Naive thymus-derived CD8-positive, alpha-beta T cell (primary cell): ENCODE measurements at places on chromosomes 11 and 22. TPM values are rescaled to one million over a fixed set of nuclear protein-coding genes. Genes with fewer than 3 reads are reported as not detected.

Gene NXPE1
- total RNA-seq, result not detected

Gene NECTIN1
- total RNA-seq, result 2.8 TPM

Gene CD3G
- 202 TPM for total RNA-seq

Gene AKIP1
- total RNA-seq, result 17.1 TPM

Gene UBQLNL
- 0.47 TPM for total RNA-seq

Gene PGR
- not detected for total RNA-seq

Gene DUSP8
- total RNA-seq, result 3.1 TPM

Gene CD3D
- total RNA-seq, result 355 TPM

Gene SLN
- total RNA-seq, result not detected

Gene CRYBB3
- not detected for total RNA-seq

- no peak for DNase-seq
Observed at GRCh38 chr11:22666325-22666687, at the start of gene GAS2. Gene GAS2, plus strand, starts transcription at chr11:22666611. Its CDS starts 8,259 bp downstream, at chr11:22674870.

DNA sequence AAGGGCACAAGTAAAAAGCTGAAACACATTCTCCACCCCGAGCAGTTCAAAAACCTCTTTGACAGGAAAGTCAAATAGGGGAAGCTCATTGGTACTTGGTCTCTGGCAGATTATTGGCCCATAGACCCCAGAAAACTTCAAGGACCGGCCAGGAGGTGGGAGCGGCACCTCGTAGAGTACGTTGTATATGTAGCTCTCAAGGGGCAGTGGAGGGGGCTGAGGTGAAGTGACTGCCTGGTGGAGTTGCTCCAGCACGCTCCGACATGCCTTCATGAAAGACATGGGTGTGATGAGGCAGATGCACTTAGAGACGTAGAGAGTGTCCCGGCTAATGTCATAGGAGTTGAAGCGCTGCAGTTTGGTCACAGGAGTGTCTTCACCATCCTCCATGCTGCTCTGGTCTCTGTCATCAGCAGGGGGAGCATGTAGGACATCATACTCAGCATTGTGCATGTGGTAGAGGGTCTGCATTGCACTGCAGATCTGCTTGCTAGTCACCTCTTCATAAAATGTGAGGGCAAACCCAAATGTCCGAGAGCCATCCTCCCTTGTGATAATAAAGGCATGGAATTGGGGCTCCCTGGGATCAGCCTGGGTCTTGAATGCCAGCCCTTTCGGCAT is 61.3 kb downstream of the DENND5A start:
- DNase-seq, result peak; percentile 6

GRCh38 chr11:97703851-97704250 is 1314.0 kb downstream of the JRKL start:
- no peak for DNase-seq

DNA sequence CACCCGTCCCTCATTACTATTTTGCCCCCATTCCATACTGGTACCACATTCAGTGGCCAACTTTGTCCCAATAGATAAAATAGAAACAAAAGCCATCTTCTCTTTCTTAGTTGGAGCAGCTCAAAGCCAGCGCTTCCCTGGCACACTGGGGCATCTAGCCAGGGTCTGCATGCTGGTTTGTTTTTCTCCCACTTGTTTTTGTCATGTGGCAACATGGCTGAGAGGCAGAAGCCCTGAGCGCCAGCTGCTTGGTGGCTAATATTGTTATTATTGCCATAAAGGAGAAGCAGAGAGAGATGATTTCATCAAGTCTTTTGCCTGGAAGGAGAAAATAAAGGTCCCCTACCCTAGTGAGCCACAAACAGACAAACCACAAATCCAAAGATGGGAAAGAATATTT is 48.4 kb upstream of the CRTAM start:
- no peak for DNase-seq

- DNase-seq, result peak; percentile 1
Observed at GRCh38 chr11:56783448-56784041, 35.0 kb upstream of the OR9G4 start.

DNA sequence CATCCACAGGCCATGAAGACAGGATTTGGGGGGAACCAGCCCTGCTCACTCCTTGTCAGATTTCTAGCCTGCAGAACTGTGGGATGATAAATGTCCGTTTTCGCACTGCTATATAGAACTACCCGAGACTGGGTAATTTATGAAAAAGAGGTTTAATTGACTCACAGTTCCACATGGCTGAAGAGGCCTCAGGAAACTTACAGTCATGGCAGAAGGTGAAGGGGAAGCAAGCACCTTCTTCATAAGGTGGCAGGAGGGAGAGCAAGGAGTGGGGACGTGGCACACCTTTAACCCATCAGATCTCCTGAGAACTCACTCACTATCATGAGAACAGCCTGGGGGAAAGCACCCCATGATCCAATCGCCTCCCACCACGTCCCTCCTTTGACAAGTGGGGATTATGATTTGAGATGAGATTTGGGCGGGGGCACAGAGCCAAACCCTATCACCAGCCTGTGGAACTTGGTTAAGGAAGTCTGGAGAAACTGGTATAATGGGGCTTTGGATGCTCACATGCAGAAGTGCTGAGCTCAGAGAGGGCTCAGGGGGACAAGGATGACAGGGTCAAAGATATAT is 50.7 kb downstream of the MYEOV start:
- DNase-seq, result no peak

GRCh38 chr11:27697679-27698275 is 2.5 kb downstream of the BDNF start:
- DNase-seq, result no peak

DNA sequence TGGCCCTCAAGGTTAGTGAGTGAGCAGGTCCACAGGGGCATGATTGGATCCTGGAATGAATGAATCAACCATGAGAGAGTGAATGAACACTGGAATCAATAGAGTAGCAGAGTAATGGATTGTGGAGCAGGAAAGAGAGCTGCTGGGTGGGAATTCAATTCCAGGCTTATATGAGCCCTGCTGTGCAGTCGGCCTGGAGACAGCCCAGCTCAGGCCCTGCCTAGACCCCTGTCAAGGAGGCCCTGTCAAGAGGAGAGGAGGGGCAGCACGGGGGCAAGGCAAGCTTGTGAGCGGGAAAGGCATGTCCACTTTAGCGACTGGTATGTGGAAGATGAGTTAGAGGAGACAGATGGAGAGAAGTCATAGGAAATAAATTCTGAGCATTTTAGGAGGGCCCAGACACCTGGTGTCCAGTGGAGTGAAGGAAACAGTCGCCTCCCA is 1.3 kb upstream of the FOLR1 start:
- DNase-seq, result no peak

- no peak for DNase-seq
Observed at GRCh38 chr11:110883256-110883655, 171.0 kb upstream of the ARHGAP20 start.

GRCh38 chr22:46849951-46850350 is 87.5 kb downstream of the TBC1D22A start:
- DNase-seq, result no peak

GRCh38 chr22:30294066-30294465 is 4.8 kb upstream of the CASTOR1 start:
- no peak for DNase-seq

DNA sequence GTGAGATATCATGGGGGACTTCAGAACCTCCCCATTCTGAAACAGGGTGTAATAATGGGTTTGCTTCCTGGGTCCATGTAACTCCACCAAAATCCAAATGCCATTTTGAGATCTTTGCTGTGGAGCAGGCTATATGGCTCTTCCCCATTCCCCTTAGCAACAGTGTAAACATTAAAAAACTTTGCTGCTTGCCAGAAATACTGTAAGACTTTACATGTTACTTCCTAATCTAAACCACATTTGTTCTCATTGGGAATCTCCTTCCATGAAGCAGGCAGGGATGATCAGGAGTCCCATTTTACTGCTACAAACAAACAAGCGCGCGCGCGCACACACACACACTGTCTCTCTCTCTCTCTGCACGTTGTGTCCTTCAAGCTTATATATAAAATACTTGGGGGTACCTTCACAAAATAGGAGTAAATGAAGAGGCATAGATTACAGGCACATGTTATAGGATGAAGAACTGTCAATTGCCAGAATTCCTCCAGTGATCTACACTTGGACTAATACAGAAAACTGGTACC is 86.5 kb downstream of the ANO3 start:
- DNase-seq, result no peak

GRCh38 chr11:8587915-8588314 is 6.1 kb downstream of the STK33 start:
- DNase-seq, result no peak

DNA sequence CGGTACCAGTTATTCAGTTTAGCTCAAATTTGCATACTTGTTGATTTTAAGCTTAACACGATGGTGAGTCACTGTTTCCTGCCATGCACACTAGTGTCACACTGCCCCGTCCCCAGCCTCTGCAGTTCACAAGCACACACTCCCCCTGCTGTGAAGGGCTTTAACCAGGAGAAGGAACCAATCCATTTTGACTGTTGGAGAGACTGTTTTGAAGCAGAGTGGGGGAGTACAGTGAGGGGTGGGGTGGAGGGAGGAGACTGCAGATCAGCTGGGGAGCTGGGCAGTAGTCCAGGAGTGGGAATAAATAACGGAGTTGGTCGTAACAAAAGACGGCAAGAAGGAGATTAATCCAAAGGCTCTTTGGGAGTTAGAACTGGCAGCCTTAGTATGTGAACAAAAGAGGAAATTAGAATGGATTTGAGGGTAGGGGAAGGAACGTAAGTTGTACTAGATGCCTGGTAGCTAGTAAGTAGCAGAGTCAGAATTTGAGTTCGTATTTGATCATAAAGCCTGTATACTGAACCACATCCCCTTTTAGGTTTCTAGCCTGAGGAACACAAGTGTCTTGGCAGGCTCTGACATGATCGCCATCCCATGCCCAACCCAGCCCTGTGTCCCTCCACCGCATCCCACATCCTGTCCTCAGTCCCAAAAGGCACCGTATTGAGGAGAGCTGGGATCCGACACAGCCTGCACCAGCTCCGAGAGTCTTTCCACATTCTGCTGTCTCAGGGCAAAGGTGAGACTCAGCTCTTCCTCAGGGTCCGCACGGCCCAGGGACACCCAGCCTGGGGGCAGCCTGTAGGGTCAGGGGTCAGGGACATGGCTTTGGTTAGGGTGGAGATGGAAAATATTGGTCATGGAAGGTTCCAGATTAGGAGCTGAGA is 862 bp downstream of the TPP1 start:
- DNase-seq, result peak; percentile 55

DNA sequence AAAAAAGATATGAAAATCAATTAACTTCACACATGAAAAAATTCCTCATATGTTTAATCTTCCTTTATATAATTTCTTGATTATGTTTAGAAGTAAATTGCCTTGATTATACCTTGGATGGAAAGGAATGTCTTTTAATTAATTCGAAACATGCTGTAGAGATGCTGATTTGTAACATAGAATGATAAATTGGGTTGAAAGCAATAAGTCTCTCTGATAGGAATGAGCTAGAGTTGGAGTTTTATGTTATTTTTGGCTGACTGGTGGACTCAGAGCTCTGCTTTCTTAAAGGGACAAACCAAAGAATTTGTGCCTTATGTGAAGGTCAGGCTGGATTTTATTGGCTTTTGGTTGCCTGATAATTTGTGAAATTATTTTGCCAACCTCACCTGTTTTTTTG is 94.7 kb upstream of the RAG2 start:
- no peak for DNase-seq

GRCh38 chr11:10673501-10674062 is 20.0 kb downstream of the IRAG1 start:
- DNase-seq, result no peak

- DNase-seq, result no peak
Observed at GRCh38 chr11:132692891-132693290, 839.4 kb downstream of the OPCML start.

DNA sequence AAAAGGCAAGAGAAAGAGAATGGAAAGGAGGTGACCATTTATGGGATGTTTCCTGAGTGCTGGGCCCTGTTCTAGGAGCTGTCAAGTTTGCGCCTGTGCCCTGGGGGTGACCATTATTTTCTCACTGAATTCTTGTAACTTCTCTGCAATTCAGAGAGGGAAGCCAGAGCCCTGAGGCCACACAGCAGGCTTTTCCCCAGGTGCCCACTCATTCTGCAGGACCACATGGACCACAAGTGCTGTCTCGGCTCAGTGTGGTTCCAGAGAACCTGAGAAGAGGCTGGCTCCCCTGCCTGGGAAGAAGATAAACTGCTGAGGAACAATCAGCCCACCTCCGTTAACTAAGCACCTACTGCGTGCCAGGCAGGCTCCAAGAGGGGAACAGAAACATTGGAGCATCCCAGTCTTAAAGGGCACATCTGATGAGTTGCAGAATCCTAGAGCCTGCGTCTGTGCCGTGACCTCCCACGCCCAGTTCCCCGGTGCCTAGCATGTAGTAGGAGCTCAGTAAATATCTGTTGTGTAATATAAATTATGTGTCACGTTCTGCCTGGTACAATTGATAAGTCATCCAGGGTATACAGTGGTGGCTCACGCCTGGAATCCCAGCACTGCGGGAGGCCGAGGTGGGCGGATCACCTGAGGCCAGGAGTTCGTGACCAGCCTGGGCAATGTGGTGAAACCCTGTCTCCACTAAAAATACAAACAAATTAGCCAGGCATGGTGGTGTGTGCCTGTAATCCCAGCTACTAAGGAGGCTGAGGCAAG is 31.6 kb upstream of the CRYBB3 start:
- DNase-seq, result no peak

DNA sequence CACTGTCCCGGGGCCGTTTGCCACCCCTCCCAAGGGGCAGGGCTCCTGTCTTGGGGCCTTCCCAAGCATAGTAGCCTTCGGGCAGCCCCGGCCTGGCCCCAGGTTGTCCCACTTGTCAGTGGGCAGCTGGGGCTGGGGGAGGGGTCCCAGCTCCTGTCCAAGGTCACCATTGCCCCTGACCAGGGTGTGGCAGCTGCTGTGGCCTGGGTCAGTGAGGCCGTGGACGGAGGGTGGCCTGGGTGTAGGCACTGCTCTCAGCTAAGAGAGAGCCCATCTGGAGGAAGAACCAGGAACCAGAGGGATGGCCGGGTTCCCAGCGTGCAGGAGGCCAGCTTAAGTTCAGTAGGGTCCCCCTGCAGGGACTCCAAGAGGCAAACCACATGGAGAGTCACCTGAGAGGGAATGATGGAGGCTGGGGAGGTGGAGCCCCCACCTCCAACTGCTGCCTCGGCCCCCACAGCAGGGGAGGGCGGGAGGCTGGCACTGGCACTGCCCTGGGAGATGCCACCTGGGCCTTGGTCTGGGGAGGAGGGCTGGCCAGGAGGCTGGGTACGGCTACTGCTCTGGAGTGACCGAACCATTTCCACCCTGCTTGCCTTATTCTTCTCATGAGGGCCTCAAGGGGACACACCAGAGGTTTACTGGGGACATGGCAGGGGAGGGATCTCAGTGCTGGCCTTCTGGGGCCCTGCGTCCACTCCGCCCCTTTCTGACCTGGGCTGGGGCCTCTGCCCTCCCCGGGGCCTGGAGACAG is 6.8 kb upstream of the CCDC188 start:
- no peak for DNase-seq

DNA sequence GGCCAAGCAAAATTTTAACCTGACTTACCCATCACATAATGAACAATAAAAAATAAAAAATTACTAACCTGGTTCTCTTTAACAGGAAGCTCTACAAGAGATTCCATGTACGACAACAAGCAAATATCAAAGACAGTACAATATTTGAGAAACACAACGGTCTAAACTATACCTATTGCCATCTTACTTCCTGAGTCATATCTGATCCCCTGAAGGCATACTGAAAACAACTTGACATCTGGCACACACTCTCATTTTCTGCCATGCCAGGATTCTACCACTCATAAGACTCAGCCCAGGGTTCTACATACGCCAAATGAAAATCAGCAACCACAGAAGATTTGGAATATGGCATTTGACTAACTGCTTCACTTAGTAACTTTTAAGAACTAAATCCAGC is 13.8 kb downstream of the DENND5A start:
- no peak for DNase-seq
